ENCODE measurements at places on chromosomes 5 and 9.

GRCh38 chr5:91244380-91245073, 138.6 kb downstream of the ARRDC3 start:
- no peak for DNase-seq

GRCh38 chr9:137266585-137267453, 10.7 kb upstream of the TOR4A start:
- no peak for DNase-seq

DNA sequence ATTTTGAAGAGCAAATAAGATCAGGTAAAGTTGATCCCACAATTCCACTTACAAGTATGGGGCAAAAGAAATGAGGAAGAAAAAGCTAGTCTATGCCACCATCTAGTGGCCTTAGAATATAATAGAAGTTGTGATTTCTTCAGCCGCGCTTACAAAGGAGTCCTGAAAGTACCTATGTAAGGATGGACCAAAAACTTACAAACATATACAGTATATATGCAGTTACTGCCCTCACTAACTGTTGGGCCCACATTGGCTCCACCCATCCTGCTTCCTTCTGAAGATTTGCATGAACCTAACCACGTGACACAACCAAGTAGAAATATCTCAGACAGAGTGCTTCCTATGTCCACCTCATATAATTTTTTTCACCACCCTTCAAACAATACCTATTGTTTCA, 11.7 kb upstream of the OR13D1 start:
- DNase-seq = peak; percentile 22

GRCh38 chr5:77867914-77868313, 91.8 kb upstream of the TBCA start:
- no peak for DNase-seq

- DNase-seq = no peak
Observed at GRCh38 chr5:35502206-35502605, 115.5 kb upstream of the SPEF2 start.

GRCh38 chr9:133426011-133426410, 3.8 kb downstream of the ADAMTS13 start:
- no peak for DNase-seq

DNA sequence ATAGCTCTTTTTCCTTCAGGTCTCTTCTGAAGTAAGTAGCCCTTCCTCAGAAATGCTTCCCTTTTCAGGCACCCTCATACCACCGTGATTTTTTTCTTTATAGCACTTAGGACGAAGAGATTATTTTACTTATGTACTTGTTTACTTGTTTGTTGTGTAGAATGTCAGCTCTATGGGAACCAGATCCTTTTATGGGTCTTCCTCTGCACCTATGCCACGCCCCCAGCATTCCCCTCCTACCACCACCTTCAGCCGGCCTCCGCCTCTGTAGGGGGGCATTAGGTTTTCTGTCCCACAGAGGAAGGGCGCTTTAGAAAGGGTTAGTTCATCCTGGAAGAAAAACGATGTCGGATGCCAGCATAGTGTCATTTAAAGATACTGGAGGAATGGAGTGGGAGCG, 1.8 kb downstream of the CDKN2B-AS1 start:
- DNase-seq = no peak

DNA sequence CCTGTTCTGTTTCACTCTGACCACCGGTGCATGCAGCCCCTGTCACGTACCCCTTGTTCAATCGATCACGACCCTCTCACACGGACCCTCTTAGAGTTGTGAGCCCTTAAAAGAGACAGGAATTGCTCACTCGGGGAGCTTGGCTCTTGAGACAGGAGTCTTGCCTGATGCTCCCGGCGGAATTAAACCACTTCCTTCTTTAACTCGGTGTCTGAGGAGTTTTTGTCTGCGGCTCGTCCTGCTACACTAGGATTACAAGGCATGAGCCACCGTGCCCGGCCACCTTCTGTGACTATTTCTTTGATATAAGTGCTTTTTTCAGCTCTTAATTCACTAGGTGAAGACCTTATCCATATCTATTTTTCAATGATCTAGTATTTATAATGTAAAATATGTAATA, 167.5 kb downstream of the TTC39B start:
- DNase-seq = no peak

- no peak for DNase-seq
Observed at GRCh38 chr9:2677915-2678889, 39.1 kb upstream of the KCNV2 start.

DNA sequence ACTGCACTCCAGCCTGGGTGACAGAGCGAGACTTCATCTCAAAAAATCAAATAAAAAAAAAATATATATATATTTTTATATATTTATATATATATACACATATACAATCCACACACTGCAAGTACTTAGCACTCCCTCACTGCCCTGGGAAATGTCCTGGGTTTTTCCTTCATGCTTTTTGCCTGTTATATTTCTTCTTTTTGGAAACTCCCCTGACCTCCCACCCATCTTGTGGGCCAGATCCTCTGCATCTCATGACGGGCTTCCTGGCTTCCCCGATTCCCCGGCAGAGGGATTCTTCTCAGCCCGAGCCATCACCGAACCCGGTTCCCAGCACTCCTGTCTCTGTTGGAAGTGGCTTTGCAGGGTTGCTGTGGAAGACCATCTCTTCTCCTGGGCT, 39.5 kb upstream of the NCS1 start:
- no peak for DNase-seq

DNA sequence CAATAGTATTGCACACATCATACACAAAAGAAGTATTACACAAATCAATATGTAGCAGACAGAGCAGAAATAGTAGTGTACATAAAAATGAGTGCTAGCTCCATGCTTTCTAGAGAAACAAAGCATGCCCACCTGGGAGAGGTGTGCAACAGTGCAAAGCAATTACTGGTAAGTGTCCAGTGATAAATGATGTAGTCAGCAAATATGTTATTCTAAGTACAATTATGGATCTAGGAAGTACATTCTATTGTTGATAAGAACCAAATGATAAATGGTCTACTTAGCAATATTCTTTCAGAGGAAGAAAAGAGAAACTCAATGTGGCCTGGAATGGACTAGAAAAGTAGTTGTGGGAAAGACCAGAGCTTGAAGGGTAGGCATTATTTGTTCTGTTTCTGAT, 188.6 kb downstream of the HINT1 start:
- no peak for DNase-seq

DNA sequence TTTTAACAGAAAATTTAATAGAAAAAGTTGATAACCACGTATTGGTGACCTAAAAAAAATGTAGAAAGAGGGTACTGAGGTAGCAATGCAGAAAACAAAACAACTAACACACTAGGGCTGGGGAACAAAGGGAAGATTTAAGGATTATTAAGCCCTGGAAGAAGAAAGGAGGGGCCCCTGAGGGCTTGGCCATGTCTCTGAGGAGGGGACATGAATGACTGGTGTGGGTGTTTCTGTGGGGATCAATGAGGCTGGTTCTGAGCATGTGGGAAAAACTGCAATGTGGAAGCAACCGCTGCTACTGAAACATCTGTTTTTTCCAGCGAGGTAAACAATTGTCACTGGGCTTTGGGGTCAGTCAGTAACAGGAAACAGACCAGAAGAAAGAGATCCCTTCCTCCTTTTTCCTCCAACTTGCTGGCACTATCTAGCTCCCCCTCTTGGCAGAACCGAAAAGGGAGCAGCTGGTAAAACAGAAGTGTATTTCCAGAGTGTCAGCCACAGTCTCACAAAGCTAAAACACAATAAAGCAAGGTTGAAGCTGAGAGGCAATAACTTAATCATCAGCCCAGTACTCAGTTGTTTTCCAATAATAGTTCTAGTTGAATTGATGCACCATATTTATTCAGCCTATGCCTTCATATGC, 48.3 kb downstream of the ATPSCKMT start:
- no peak for DNase-seq

GRCh38 chr5:55141945-55142690, 17.9 kb upstream of the GPX8 start:
- DNase-seq = no peak

DNA sequence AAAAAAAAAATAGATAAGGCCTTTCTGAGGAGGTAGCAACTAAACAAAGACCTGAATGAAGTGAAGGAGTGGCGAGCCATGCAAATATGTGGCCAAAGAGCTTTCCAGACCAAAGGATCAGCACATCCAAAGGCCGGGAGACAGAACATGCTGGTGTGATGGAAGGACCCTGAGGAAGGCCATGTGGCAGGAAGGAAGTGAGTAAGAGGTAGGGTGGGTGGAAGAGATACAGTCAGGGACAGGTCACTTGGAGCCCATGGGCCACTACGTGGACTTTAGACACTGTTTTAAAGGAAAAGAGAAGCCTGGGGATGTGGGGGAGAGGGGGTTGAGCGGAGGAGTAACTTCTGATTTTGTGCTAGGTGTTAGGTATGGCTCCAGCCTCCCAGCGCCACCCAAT, 31.3 kb downstream of the SPRY4 start:
- DNase-seq = no peak

DNA sequence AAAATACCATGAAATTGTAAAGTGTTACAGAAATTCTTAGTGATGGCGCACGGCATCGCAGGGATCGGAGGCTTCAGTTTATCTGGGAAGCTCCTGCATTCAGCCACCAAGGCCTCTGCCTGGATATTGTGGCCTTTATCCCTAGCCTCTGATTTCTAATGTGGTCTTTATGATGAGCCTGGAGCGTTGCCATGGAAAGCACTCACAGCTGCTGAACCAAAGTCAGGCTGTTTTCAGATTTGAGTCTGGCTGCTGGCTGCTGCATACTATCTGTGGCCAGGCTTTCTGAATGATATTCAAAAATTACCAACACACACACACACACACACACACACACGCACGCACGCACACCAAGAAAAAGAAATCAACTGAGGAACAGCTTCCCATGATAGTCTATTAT, 101.1 kb upstream of the ZNF366 start:
- DNase-seq = no peak

GRCh38 chr5:50984640-50985039, 318.2 kb downstream of the PARP8 start:
- no peak for DNase-seq

GRCh38 chr9:79598562-79599345, 27.0 kb downstream of the TLE4 start:
- DNase-seq = no peak

- no peak for DNase-seq
Observed at GRCh38 chr9:114756920-114757319, 48.9 kb downstream of the TNFSF15 start.

GRCh38 chr5:42108468-42108867, 183.4 kb downstream of the FBXO4 start:
- no peak for DNase-seq

- DNase-seq = no peak
Observed at GRCh38 chr5:2006971-2007291, 124.2 kb upstream of the IRX4 start.
